GM12891 (cell line): ENCODE measurements at places on chromosomes 5 and 9.

DNA sequence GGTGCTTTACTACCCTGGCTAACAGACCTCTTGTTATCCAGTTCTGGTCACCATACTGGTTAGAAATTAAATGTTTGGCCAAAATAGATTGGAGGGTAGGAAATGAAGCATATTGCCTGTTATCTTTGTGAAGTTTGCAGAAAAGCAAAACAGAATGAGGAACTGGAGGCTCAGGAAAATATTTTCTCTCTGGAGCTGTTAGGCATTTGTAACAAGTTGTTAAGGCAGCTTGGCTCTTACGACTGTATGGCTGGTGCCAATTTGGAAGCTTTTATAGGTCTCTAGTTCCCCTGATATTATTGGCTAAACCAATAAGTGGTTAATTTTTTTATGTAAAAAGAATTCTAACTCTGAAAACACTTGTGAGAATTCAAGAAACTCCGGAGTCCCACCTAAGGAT is 35.8 kb downstream of the CDH6 start:
- no peak for DNase-seq

DNA sequence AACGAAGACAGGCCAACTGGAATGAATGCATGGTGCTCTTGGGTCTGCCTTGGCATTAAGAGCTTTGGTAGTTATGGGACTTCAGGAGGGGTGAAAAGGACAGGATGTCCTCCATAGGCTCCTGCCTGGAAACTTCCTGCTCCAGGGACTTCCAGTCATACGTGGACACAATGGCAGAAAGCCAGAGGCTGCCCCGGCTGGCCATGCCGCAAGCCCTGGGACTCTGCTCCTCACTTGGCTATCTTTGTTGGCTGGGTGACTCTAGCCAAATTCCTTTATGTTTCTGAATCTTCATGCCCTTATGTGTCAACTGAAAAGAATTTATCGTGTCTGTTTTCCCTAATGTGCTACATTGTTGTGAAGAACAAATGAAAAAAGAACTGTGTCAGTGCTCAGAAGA is 136.9 kb downstream of the SIL1 start:
- no peak for DNase-seq

- DNase-seq = peak; percentile 35
These were observed 681 bp upstream of the ETF1 start for GRCh38 chr5:138543730-138544104.

DNA sequence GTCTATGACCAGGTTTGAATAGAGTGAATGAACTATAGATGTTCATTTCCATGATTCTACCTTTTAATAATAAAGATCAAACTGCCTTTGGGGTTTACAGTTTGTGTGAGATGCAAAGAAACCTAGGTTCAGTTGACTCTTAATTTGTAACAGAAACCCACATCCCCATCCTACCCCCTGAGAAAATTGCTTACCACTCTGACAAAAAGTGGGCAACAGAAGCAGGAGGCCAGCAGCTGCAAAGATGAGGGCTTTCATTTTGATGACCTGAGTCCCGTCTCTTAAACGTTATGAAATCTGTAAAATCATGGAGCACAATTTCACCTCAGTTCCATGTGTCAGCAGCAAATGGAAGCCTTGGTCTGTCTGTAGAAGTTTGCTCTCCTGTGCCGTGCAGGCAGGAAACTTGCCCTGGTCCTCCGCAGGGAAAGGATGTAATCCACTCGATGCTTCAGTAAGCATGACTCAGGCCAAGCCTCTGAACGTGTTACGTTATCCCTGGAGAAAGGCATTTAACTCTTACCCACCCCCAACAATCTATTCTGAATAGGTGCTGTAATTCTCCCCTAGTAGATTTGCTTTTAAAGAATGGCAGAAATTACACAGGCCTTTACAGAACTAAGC is at the start of gene F2RL2:
Gene F2RL2, minus strand, starts transcription at position 431 of the 624 bp plus-strand sequence. Its CDS starts 173 bp downstream, at position 258.
- DNase-seq = no peak

DNA sequence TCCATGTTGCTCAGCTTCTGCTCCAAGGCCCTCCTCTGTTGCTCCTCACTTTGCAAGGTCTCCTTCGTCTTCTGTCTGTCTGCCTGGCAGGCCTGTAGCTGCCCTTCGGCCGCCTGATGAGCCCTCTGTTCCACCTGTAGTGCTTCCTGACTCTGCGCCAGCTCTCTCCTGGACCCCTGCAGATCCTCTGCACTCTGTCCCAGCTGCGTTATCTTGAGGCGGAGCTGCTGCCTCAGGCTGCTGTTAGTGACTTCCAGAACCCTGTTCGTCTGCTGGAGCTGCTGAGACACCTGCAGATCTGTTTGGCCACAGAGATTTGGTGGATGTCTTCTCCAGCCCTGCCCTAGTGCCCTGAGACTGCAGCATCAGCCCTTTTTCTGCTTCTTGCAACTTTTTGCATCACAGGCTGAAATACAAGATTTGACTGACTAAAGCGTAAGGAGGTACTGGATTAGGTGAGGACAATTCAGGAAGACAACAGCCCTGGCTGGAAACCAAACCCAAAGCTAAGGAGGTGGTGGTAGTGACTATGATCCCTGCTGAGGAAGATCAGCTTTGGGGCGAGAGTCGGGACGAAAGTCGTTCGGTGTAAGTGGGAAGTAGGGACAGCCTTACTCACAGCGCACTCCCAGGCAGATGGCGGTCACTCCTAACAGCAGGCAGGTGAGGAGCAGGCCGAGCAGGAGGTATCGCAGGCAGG is 2.1 kb downstream of the CD72 start:
- DNase-seq = no peak

DNA sequence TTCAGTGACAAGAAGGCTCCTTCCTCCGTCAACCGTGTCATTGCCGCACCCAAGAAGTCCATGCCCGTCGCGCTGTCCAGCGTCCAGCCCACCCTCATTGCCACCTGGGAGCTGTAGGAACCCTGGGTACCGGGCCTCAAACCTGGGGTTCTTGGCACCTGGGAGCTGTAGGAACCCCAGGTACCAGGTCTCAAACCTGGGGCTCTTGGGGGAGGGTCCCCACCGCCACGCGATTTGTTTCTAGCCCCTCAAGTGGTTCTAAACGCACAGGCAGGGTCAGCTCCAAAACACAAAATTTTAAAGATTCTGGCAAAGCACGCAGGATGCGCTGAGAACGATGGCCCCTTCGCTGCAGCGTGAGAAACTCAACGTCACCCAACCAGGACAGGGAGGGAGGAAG is 17.7 kb downstream of the LHX3 start:
- DNase-seq = no peak

DNA sequence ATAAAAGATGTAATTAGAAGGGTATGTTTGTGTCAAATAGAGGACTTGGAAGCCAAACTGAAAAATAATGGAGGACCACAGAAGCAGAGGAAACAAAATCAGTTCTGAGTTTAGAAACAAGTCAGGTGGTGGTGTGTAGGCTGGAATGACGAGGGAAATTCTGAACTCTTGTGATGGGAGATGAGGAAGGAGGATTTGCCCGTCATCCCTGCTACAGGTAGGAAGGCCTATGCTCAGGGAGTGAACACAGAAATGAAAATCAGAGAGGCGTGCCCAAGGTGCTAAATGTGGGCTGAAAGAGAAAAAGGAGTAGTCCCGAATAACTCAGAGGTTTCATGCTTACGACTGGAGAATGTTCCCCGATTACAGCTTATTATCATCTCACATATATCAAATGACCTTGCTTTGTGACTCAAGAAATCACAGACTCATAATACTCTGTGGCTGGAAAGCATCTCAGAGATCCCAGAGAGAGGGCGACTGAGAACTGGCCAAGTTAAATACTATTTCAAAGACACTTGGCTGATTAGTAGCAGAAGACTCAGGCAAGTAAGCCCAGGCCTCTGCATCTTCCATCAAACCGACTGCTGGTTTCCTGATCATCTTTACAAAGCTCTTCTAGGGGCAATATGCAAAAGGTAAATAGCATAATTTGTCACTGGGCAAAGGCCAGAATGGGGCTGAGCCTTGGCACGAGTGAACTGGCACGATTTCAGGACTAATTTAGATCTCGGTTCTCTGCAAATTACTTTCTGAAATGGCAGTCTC is 126.0 kb downstream of the SUSD1 start:
- DNase-seq = no peak

DNA sequence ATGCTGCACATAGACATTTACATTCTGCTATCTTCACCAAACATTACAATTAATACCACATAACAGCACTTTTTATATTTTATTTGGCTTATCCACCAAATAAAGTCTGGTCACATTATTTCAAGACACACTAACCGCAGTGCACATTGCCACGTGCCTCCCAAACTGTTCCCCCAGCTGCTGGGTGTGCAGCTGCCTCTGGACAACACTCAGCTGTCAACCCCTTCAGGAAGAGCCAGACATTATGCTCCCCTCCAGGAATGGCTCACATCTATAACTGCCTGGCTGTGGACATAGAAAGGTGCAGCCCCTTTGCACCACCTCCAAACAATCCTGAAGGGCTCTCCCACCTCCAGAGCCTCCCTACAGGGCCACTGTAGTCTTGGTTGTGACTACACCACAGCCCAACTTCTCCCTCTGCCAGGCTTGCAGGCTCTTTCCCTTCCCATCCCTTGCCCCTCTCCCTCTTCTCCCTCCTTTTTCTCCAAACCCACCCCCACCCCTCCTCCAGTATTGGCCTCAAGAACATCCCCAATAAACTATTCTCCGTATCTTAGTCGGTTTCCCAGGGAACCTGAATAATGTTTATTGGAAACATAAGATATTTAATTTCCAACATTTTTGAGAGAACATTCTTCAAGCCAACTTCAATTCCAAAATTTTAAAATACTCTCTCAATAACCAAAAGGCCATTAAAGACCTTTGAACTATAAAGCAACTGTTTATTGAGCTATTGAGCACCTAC is 372.3 kb downstream of the CTNND2 start:
- DNase-seq = no peak

GRCh38 chr9:113296796-113297558 is 6.2 kb downstream of the RNF183 start:
- DNase-seq = no peak

- no peak for DNase-seq
These were observed 1280.6 kb upstream of the ACO1 start for GRCh38 chr9:31103836-31104235.
